ENCODE measurements at places on chromosomes 7 and 10.

DNA sequence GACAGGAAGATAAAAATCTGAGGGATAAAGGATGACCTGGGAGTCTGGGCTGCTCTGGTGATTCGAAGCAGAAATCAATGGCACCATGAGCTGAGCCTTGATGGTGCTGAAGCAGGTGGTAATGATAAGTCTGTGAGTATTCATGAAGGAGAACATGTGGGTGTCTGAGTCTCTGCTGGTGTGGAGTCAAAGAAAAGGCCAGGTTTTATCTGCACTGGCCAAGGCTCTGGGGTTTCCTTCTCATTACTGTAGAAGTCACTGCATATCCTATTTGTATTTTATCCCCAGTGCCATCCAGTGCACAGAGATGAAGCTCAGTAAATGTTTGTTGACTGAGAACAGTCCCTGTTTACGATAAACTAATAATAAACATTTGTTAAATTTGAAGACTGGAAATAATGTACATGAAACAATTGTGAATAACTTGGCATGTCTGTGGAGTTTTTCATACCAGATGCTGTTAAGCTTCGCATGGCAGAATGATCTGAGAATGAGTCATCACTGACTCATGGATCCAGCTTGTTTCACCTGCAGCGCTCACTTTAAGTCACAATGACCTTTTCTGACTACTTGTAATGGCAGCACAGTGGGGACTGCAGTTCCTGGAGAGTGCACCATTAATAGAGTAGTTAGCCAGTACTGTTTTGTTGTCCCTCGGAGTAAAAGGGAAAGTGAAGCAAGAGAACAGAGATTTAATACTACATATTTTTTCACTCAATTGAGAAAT lies 538.5 kb downstream of the HTR7 start:
- no peak for DNase-seq

- peak; percentile 52 for DNase-seq
These were observed 95.2 kb upstream of the ODAD2 start for GRCh38 chr10:28094121-28094520.

GRCh38 chr7:156906200-156906649 lies 13.2 kb upstream of the LMBR1 start:
- DNase-seq = no peak

DNA sequence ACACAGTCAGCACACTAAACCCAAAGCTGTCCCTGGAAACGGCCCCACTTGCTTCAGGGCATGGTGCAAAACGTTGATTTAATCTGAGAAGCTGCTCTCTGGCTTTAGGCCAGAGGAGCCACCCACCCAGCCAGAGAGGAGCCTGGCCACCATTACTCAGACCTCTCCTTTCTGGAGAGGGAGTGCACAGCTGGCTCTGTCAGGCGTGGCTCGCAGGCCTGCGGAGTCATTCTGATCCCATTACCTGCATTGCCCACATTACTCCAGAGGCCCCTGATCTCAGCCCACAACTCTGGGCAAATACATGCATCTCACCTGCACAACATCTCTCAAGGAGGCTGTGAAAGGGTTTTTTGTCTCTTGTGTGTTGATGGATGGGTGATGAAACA lies 370.0 kb upstream of the IGFBP3 start:
- no peak for DNase-seq

All from cerebellar cortex (tissue), 1 donor.